ENCODE measurements at places on chromosomes 4 and X.
A peak's percentile ranks its signal among the peaks of the same experiment; 100 is the strongest.

DNA sequence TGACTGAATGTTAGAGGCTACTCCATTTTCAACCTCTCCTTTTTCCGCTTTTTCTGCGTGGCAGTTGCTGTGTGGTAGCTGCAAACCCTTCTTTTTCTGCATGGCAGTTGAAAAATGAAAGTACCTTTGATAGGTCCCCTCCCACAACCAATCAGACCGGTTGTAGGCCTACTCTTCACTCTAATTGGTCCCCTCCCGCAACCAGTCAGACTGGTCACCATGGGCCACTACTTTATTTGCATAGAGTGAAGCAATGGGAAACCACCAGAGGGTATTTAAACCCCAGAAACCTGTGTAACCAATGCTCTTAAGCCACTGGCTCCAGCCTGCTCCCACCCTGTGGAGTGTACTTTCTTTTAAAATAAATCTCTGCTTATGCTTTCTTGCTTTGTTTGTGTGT, 877.8 kb downstream of the FAM133A start:
- DNase-seq = no peak

DNA sequence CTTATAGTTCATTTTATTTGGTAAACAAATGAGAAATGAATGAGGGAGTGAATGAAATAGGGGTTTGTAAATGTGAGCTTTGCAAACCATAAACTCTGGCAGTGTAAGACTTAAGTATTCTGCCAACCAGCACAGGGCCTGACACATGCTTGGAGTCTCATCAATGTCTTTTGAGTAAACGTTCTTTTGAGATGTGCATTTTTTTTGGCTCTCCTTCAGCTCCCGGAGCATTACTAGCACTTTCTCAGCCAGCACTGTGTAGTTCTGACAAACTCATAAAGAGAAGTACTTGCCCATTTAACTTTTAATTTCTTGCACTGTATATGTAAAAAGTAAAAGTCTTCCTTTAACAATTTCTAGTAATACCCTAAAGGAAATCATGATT, 245.3 kb downstream of the HS3ST1 start:
- no peak for DNase-seq

DNA sequence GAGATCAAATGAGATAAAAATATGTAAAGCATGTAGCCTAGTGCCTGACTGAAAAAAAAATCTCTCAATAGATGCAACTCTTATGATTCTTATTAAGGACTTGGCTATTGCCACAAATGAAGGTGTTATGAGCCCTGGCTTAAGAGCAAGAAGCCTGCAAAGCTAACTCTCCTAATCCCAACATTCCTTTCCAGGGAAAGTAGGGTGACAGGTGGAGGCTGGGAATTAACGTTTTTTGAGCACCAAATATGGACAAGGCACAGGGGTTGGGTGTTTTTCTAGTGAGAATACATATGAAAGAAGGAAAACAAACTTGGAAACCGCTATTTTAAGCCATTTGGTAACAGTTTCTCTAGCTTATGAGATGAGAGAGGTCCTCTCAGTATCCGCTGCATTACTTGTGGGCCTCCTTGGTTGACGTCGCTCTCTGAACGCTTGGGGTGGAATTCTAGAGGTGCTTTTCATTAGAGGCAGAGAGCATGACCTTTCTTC, 2.4 kb downstream of the RHOH start:
- no peak for DNase-seq

GRCh38 chr4:163755013-163755412, 260.5 kb downstream of the TMA16 start:
- DNase-seq = peak; percentile 15

DNA sequence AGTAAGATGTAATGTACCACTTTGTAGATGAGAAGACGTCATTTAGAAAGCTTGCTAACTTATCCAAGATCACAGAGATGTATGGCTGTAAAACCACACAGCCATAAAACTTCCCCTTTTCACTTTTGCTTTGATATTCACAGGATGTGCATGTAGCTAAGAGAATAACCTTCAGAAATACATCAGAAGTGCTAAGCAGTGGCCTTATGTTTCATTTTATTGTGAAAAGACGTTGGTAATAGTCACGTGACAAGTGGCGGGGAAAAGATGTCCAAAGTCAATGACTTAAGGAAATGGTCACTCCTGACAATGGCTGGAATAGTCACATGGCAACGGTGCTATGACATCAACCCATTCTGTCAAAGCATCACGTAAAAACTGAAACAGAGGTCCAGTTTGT, 12.9 kb upstream of the WDR17 start:
- DNase-seq = no peak

DNA sequence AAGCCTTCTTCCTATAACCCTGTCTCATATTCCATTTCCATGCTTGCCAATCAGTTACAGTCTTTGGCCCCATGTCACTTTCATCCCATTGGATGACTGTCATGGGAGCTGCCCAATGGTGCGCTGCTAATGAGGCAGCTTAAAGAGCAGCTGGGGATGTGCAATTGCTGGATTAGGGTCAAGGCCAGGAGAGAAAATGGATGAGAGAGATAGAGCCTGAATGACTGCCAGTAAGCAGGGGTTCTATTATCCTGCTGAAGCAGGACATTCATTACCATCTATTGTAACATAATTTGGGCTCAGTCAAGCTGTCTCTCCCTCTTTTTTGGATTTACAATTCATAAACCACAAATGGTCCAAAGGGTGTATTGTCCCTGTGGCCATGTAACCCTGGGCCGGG, 909.0 kb downstream of the CENPC start:
- no peak for DNase-seq

DNA sequence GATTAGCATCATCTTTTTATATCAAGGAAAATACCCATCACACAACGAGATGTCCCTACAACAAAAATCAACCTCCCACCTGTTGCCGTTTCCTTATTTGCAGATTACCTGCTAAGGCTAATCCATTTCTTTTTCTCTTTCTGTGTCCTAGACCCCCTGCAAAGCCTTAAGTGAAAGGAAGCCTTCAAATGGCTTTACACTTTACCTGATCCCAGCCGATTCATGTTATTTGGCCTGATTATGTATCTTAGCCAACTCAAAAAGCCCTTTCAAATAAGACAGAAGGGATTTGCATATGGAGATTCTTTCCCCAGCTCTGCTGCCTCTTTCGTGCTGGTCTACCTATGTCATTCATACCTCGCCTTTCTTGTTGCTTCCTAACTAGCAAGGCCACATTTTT, 14.4 kb downstream of the ABCG2 start:
- no peak for DNase-seq

DNA sequence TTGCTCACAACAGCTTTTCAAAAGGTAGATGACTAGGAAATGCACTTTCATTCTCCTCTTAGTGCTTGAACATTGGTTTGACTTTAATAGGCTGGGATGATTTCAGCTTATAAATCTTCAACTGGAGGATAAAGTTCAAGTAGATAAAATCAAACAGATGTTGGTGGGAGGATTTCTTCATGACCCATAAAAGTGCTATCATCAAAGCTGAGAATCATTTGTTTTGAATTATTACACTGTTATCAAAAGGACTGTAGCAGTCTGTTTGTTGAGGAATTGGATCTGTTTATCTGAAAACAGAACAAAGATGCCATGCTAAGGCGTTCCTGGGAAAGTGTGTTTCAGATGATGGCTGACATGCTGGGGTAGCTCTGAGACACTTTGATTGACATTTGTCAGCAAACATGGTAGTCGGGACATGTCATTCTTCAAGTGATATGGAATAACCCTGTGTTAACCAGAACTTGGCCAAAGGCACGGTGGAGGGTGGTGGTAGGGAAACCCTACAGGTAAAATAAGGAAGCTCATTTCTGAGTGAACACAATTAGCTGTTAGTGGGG, 304.0 kb upstream of the PITX2 start:
- DNase-seq = no peak

DNA sequence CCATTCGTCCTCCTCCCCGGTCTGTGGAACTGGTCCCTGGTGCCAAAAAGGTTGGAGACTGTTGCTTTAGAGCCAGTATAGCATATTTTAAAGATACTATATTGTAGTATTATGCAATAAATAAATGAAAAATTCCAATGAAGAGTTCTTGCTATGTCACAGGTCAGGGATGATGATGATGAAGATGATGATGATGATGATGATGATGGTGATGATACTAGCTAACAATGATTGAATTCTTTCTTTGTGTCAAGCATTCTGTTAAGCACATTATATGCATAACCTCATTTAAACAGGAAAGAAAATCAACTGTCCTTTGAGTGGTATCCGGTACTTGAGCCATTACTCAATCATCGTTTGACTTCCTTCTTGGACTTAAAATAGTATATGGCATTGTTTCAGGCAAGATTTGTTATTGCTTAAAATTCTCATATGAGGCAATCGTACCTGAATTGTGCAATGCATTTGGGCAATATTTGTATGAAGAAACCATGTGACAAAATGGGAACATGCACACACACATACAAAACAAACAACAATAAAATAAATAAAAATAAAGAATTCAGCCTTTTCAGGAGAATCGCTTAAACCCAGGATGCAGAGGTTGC, 22.8 kb upstream of the TLR2 start:
- DNase-seq = no peak

- DNase-seq = no peak
These were observed 39.2 kb downstream of the TRIM2 start for GRCh38 chr4:153243468-153243867.

- DNase-seq = no peak
These were observed 1.5 kb downstream of the NKX1-1 start for GRCh38 chr4:1404573-1405253.

DNA sequence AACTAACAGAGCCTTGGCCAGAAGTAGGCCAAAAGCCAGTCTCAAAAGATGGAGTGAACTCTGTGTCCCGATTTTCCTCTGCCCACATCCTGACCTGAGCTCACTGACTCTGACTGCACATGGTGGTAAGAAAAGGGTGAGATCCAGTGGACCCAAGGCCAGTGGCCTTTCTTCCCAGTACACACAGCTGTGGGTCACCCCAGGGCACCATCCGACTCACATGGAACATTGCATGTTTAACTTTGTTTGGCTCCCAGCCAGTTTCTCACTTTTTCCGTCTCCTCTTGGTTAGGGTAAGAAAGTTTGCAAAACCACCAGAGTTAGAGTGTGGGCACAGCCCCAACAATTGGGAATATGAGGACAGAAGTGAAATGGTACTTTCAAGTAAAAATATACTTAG, 69.8 kb downstream of the GAB1 start:
- peak; percentile 92 for DNase-seq

GRCh38 chrX:53716328-53717088, 30.0 kb upstream of the HUWE1 start:
- peak; percentile 32 for DNase-seq

DNA sequence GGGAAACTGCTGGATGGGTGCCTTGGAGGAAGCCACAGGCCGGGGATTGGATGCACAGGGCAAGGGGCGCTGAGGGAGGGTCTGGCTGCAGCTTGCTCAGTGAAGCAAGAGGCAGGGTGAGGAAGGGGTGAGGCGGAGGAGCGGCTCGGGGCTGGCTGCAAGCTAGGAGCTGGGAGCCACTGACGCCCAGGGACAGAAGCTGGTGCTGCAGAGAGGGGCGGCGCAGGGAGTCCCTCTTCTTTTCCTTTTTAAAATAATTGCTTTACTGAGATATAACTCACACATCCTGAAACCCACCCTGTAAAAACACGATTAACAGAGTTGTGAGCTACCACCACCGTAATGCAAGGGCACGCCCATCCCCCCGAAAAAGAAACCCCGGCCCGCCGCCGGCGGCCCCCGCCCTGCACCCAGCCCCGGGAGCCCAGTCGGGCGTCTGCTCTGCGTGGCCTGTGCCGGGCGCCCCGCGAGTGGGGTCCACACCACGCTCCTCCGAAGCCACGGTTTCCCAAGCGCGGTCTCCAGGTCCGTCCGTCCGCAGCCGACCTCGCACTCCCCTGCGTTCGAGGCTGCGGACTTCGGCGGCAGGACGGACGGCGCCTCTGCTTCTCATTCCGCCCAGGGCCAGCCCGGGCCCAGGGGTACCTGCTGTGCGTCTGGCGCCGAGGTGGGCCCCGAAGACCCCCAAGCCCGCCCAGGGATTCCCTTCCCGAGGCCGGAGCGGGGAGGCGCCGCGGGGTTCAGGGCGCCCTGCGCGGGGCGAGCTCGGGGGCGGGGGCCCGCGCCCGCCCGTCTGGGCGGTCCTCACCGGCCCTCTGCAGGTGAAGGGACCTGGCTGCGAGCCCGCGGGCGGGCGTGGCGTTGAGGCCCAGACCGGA, 866 bp upstream of the UVSSA start:
- DNase-seq = peak; percentile 38

DNA sequence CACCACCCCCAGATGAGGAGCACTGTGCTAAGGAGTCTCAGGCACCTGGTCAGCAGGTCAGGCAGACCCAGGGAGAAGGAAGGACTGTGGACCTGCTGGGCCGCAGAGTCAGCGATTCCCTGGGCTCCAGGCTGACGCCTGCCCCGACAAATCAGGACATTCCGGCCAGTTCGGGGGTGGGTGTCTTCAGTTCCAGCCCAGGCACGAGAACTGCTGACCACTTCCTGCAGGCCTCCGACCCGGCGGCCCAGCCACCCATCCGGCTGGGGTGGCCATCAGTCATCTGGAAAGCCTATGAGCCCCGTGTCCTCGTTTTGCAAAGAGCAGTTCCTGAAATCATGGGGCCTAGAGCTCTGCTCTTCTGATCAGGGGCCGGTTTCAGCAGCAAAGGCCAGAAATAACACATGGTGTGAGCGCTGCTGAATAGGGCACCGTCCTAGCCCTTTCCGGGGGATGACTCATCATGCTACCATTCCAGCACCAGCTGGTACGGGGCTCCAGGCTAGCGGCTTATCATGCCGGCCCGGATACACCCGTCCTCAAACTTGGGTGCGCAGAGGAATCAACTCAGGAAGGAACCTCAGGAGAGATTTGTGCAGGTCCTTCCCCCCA, 7.8 kb upstream of the SH3TC1 start:
- peak; percentile 70 for DNase-seq

- peak; percentile 76 for DNase-seq
These were observed 1.4 kb upstream of the PTPN13 start for GRCh38 chr4:86592553-86593249.

GRCh38 chrX:30388325-30388724, 79.1 kb upstream of the NR0B1 start:
- no peak for DNase-seq

- no peak for DNase-seq
These were observed 28.9 kb upstream of the GPC4 start for GRCh38 chrX:133444196-133444595.

- peak; percentile 47 for DNase-seq
These were observed 10.6 kb upstream of the BCOR start for GRCh38 chrX:40108162-40108958.

GRCh38 chr4:166839615-166840251, 394.6 kb downstream of the SPOCK3 start:
- no peak for DNase-seq

- no peak for DNase-seq
These were observed 189.6 kb downstream of the FRMPD4 start for GRCh38 chrX:12327836-12328235.

- no peak for DNase-seq
These were observed 3.5 kb downstream of the UBE2D3 start for GRCh38 chr4:102823897-102824296.

- DNase-seq = no peak
These were observed 129.6 kb upstream of the QRFPR start for GRCh38 chr4:121510341-121510874.

GRCh38 chrX:2647627-2648026, 43.5 kb upstream of the CD99 start:
- DNase-seq = no peak
